ENCODE measurements at places on chromosomes 7 and 10.

DNA sequence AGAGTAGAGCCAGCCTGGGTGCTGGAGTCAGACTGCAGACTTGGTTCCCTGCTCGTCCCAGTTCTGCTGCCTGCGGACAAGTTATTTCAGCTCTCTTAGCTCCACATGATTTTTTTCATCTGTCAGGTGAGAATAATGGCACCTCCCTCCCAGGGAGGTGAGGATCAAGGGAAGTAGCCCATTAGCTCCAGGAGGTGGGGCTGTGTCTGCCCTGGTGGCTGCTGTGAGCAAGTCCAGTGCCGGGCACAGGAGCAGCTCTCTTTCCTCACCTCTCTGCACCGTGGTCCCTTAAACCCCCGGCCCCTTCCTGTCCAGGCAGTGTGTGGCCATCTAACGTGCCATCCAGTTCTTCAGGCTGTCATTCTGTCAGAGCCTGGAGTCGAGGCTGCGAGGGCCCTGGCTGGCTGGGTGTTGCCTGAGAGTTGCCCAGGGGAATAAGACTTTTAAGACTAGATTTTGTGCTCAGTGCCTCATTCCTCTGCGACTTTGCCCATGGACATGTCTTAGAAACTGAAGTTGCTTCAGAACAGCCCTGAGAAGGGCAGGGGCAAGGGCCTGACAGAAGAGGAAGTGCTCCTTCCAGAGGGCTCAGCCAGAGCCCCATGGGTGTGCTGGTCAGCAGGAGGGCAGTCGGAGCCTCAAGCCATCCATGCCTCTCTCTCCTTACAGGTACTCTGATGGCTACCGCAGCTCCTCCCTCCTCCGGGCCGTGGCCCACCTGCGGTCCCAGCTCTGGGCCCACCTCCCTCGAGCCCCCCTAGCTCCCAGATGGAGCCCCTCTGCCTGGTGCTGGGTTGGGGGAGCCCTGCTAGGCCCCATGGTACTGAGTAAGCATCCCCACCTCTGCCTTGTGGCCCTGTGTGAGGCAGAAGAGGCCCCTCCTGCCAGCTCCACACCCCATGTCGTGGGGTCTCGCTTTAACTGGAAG lies 5.0 kb downstream of the ABCB8 start:
- DNase-seq: no peak

- peak; percentile 16 for DNase-seq
These were observed 390.1 kb downstream of the GATA3 start for GRCh38 chr10:8444630-8445029.

GRCh38 chr7:100489824-100490223 lies 6.1 kb downstream of the NYAP1 start:
- DNase-seq: peak; percentile 99

DNA sequence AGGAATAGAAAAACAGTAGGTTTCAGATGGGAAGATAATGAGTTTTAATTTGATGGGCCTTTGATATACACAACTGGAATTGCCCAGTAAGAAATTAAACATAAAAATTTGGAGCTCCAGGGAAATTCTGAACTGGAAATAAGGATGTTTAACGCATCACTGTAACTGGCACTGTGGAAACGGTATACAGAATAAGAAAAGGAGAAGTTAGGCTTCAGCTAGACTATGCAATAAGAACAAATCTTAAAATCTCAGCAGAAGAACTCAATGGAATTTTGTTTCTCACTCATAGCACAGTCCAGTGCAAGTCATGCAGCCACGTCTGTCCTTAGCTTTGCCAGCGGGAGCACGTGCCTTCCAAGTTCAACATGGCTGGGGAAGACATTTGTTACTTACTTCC lies 52.9 kb upstream of the FGL2 start:
- no peak for DNase-seq

- DNase-seq: no peak
These were observed 77.5 kb downstream of the HTR5A start for GRCh38 chr7:155147624-155148023.

- DNase-seq: no peak
These were observed 7.4 kb downstream of the MAD1L1 start for GRCh38 chr7:2225336-2225735.

GRCh38 chr7:134440067-134440466 lies 18.8 kb downstream of the AKR1B1 start:
- no peak for DNase-seq

DNA sequence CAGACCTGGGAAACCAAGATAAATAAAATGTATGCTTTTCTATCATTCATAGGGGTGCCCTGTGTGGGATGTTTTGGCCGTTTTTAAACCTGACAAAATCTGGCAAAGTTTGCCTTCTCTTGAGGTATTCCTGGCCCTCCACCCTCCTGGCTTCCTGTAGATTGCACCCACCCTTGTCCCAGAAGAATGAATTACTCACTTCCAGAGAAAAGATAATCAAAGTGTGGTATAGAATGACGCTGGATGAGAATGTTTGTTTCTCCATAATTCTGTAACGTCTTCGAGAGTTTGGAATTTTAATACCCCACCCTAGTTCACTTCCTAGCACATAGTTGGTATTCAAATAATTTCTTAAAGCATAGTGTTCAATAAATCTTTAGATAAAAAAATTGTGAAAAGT lies 519.7 kb upstream of the PFKP start:
- DNase-seq: no peak

- no peak for DNase-seq
These were observed 21.3 kb downstream of the GOLGA7B start for GRCh38 chr10:97870990-97871389.

DNA sequence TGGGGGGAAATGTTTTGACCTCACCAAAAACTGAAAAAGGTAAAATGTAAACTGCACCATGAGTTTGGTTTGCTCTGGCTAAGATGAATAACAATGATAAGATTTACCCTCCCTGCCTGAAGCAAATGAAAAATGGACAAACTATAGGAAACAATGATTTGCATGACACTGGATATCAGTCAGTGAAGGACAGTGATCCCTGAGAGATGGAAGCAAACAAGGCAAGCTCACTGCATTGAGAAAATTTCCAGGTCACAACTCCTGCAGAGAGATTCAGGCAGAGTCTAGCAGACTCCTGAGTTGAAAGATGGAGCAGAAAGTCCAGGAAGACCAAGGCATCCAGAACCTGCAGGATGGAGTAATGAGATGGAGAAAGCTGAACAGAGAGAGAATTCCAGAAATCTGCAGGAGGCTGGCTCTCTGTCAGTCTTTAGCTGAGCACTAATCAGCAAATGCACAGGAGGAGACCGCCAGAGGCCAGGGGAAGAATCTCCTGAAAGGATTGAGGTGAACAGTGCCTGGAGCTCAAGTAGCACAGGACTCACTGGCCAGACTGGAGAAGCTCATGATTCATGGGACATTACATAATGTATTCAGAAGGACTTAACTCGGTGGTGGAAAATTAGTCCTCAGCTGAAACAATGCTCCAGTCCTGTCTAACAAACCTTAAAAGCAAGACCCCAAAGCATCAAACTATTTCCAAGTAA lies 51.2 kb upstream of the PALS2 start:
- DNase-seq: no peak

- DNase-seq: no peak
These were observed 53.2 kb upstream of the ABLIM1 start for GRCh38 chr10:114711176-114711868.

- DNase-seq: no peak
These were observed 238.5 kb upstream of the AKR1E2 start for GRCh38 chr10:4587466-4587865.

- no peak for DNase-seq
These were observed 19.6 kb upstream of the SMNDC1 start for GRCh38 chr10:110324201-110324804.

GRCh38 chr7:132980402-132980801 lies 101.5 kb downstream of the CHCHD3 start:
- DNase-seq: no peak

DNA sequence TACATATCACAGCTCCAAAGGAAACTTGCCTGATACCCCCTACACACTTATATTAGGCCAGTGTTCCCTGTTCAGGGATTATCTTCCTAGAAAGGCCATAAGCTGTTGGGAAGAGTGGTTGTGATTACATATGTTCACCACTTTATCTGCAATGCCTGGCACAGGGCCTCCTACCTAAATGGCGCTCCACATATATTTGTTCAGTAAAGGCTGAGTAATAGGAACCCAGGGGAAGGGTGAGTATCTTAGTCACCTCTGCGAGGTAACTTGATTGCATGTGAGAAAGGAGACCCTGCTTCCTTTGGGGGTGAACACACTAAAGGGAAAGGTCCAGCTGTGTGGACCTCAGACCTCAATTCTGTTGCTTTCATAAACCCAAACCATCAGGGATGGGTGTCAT lies 896.0 kb downstream of the LRMDA start:
- DNase-seq: no peak

GRCh38 chr7:120344276-120344675 lies 71.3 kb downstream of the KCND2 start:
- DNase-seq: no peak

DNA sequence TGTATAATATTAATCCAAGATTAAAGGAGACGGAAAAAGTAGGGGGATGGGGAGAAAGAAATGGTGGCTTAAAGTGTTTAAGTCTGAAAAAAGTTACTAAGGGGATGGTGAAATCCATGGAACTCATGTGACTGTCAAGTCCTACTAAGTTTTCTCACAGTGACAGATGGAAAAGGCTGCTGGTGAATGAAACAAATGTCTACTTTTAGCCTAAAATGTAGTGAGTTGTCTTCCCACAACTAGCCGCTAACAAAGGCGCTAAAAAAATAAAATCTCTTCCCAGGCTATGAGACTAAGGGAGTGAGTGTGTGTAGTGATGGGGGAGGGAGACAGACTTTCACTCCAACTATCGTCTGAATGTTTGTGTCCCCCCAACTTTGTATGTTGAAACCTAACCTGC lies 12.6 kb downstream of the VIM start:
- DNase-seq: no peak

DNA sequence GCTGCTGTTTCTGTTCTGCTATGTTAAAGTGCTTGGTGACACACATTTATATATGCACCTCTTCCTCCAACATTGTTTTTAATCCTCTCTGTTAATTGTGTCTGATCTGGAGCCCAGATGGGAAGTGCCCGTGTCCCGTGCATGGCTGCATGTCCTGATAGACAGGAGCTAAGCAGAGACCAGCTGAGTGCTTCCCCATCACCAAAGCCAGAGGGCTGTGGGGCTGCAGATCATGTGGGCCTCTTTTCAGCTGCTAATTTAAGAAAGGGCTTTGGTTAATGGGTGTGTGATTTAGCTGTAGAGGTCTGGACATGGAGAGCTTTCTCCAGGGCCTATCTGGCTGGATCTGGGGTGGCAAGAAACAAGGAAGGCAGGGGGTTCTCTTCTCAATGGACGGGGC lies 96.5 kb upstream of the NPS start:
- no peak for DNase-seq

DNA sequence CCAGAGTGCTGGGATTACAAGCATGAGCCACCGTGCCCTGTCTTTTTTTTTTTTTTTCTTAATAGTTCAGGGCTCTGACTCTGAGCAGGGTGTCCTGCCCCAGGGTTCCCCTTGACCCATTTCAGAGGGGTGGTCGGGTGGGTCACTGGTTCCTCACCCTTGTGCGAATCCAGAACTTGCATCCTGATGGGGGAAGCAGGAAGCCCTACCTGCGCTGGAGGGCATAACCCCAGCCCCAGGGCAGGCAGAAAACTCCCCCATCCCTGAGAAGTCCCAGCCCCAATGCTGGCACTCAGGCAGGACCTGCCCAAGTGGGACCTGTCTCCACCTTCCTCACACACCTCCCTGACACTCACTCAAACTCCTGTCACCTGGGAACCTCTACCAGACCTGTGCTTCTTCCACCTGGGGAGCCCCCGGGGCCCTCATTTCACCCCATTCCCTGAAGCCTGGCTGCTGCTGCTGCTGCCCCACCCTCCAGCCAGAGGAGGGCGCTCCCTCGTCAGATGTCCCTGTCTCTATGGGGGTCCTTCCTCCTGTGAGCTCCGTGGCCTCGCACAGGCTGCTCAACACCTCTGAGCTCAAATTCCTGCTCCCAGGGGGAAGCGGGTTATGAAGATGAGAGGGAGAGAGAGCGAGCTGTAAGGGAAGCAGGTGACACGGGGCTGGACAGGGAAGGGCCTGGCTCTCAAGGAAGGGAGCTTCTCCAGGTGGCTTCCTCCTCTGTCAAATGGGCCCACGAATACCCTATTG lies 15.1 kb upstream of the ZNF273 start:
- DNase-seq: peak; percentile 76

- no peak for DNase-seq
These were observed 226.4 kb downstream of the MAGI2 start for GRCh38 chr7:79227044-79227443.

DNA sequence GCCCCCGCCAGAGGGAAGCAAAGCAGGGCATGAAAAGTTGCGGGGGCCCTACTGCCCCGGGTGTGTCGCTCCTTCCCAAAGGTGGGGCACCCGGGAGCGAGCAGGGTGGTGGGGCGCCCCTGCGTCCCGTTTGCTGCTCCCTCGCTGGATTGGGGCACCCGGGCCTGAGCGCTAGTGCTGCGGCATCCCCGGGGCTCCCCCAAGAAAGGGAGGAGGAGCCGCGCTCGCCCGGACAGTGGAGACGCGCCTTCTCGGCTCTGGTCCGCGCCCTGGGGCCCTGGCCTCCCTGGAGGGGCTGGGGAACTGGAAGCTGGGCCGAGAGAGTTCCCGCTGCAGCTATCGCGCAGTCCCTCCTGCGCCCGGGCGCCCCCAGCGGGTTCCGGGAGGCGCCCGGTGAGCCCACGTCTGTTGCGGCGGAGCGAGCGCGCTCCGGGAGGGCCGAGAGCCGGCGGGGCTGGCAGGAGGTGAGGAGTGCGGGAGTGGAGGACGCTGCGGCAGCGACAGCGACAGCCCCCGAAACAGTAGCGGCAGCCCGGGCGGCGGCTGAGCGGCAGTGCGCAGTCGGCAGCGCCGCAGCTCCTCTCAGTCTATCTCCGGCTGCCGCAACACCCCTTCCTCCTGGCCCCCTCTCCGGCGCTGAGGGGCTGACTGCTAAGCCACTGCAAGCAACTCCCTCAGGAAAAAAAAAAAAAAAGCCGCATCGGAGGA lies 504 bp upstream of the BMPER start:
- DNase-seq: peak; percentile 35

DNA sequence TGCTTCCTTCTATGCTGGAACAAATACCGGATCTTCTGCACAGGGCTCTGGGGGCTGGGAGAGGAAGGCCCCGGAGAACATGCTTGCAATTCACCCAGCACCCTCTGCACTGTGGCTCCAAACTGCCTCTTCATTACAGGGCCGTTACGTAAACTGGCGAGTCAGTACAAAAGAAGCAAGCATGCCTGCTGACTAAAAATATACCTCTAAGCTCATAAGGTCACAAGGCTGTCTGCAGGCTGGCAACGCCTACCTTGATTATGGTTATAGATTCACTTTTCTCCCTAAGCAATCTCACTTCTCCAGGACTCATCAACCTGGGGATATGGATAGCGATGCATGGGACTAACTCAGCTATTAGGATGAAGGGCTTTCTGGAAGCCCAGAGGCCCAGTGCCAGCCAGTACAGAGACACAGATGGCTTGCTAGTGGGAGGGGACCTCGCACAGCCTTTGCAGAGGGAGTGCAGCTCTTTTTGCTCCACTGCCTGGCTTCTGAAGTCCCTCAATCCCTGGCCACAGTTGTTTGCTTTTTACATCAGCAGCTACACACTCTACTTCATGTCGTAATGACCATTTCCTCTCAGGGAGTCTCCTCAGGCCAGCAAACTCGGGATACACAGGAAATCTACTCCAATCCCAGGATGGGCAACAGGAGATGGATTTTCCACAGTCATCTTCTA lies 96.1 kb downstream of the SH3PXD2A start:
- peak; percentile 81 for DNase-seq

- DNase-seq: peak; percentile 47
These were observed 97.9 kb upstream of the KLF14 start for GRCh38 chr7:130831817-130832481.

Measured in Ammon's horn (tissue), 1 donor.